CD8-positive, alpha-beta memory T cell (primary cell): ENCODE measurements at places on chromosomes 7 and 10.

- DNase-seq = no peak
Measured at GRCh38 chr10:24496906-24497305, 226.8 kb downstream of the ARHGAP21 start.

- no peak for DNase-seq
Measured at GRCh38 chr10:86727470-86727869, 28.9 kb upstream of the BMPR1A start.

DNA sequence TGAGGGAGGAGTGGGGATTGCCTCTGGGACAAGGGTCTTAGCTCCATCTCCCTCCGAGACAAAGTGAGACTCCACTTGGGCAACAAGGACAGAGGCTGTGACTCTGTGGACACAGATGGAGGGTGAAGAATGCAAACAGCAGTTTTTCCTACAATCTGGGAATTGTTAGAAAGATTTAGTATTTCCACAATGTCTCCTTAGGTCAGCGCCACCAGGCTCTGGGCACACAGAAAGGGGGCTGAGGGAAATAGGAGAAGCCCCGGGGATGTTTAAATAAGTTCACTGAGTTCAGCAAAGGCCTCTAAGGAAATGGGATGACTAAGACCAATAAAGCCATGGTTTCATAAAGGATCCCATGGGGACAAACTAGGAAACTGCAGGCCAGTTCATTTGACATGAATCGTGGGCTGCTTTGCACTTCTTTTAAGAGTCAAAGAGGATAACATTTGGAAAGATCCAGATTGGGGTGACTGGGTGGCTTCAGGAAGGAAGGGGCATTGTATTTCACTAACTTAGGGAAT is 219.8 kb upstream of the GLI3 start:
- no peak for DNase-seq

DNA sequence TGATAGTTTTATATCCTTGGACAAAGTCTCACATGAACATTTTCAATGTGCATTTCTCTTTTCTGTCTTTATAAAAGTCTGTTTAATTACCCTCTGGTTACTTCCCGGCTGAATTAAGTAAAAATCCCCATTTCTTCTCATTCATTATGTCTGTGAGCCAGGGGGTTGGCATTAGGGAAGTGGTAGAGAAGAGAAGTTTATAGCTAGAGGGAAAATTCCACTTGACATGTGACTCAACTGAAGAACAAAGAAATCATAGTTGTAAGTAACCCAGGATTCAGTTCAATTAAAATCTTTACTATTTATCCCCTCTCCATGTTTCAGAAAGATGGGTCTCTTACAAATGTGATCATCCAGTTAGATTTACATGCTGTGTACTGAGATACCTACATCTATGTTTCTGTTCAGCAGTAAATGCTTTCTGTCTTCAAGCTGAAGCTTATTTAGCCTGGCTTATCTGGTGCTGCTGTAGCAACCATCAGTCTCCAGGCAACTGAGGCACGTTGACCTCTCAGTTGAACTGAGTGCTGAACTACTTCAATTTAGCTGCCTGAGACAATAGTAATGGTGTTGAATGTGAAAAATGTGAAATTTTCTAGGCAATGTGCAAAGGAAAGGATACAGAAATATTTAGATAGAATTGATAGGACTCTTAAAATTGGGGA is 181.6 kb downstream of the MLLT10 start:
- DNase-seq = no peak

DNA sequence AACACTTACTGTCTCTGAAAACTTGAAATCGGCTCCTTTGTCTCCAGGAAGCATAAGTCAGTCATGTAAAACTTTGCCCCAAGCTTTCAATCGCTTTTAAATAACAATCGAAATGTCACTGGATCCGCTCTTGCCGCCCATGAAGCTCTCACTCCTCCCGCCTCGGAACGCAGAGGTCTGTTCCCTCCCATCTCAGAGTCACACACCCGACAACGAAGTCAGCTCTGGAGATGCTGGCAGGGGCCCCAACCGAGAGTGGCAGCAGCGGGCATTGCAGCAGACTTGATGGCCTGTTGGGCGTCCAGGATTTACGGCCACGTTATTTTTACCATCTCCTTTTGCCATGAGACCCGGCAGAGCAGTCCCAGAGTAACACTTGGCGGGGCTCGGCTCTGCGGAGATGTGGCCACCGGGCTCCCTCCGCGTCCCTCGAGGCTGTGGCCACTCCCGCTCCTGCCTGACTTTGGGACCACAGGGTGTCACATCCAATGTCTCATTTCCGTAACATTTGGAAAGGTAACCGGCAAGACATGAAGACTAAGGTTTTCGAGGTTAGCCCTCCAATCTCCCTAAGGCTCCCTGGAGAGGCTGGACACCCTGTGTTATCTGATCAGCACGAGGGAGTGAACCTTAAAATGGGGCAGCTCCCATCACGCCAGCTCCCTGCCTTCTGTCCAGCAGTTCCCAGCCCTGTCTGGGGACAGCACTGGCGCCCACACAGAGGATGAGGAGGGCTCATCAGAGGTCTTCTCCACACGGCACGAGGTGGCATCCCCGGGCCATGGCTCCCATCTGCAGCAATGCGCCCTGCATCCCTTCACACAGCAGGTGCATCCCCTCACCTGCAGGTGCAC is 62.8 kb upstream of the ADGRA1 start:
- DNase-seq = no peak

- no peak for DNase-seq
Measured at GRCh38 chr7:134422638-134423037, 36.3 kb downstream of the AKR1B1 start.

DNA sequence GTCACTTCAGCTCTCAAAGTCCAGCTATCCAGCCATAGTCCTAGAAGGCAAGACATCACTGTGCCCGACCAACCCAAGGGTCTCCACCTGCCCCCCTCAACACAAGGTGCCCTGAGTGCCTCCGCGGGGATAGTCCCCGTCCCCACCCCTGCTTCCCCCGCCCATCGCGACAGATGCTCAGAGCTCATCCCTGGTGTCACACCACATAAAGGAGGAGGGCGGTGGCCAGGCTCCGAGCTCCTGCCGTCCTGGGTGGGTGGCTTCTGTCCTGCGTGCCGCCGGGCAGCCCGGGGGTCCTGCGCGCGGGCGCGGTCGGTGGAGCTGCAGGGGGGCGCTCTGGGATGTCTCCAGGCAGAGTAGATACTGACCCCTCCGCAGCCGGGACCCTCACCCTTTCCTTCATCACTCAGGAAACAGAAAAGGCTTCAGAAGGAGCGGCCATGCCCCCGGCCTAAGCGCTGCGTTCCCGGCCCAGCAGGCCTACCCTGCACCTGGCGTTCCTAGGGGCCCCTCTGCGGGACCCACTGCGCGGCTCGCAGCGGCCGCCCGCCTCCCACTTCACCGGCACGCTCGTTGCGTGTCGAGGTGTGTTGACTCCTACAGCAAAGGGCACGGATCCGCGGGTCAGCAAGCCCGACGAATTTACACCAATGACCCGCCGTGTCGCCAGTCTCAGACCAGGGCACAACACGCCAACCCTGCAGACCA is 53.4 kb downstream of the ALOX5 start:
- no peak for DNase-seq

DNA sequence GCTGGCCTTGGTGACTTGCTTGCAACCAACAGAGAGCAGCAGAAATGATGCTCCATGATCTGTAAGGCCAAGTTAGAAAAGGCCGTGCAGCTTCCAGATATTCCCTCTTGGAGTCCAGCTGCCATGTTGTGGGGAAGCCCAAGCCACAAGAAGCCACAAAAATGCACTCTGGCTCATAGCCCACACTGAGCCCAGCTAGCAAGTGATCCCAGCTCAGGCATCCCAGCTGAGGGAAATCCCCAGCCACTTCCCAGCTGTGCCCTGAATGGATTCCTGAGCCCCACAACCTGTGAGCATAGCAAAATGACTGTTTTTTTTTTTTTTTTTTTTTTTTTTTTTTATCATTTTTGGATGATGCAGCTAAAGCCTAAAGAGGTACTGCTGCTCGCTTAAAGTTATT is 11.1 kb upstream of the SDK1 start:
- no peak for DNase-seq
